Activated T-cell treated with anti-CD3 and anti-CD28 coated beads for 48 hours (primary cell): ENCODE measurements at places on chromosomes 7 and 10.

DNA sequence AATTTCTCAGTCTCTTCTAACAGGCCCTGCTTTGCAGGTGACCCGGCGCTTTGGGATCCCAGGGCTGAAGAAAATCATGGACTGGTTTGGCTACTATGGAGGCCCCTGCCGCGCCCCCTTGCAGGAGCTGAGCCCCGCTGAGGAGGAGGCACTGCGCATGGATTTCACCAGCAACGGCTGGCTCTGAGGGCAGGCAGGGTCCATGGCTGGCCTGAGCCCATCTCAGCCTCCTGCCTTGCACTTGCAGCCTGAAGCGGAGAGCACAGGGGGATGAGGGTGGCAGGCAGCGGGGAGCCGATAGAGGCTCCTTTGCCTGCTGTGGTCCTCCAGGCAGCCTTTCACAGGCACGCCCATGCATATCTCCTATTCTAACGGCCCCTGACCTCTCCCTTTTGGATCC lies 21.8 kb downstream of the MORN4 start:
- DNase-seq, result no peak

DNA sequence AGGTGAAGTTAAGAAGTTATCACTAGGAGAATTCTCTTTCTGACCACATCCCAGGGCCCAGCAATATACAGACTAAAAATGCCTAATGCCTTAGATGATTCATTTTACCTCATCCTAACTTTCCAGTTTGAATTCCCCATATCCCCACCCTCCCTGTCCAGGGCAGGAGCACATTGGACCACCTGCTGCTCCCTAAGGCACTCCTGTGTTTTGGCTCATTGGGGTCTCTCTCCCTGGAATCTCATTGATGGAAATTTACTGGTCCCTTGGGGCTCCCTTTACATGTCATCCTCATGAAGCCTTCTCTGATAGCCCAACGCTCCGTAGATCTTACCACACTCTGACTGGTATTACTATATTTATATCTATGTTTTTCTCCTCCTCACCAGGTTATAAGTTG lies 2.7 kb downstream of the IL2RA start:
- no peak for DNase-seq

- DNase-seq, result no peak
Measured at GRCh38 chr7:136062625-136063325, 85.6 kb upstream of the MTPN start.

GRCh38 chr10:21726601-21727225 lies 192.7 kb downstream of the MLLT10 start:
- no peak for DNase-seq

GRCh38 chr7:113562801-113563200 lies 356.0 kb downstream of the PPP1R3A start:
- DNase-seq, result no peak

DNA sequence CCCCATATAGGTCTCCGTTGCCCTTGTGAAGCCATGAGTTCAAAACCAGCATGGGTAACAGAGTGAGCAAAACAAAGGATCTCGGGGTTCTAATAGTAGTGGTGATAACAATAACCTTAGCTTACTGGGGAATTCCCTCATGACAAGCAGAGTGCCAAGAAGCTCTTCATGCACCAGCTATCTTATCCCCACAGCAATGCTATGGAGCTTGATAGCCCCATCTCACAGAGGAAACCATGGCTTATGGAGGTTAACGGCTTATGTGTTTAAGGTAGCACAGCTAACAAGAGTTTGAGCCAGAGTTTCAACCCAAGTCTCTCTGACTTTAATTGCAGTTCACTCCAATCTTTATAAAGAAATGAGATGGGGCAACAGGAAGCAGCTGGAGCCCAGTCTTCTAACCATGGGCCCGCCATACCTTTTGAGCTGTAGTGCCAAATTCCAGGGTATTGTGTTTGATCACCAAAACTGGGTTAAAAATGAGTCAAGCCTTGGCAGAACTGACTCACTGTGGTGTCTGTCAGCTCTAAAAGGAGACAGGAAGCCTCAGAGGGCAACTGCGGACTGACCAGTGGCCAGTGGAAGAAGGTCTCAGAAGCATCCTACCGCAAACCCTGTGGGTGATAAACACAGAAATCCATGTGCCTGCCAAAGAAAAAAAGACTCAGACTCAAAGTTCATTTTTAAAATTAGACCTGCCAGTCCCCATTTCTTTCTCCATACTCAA lies 16.5 kb upstream of the PLAU start:
- no peak for DNase-seq

GRCh38 chr10:109912335-109913281 lies 10.7 kb downstream of the XPNPEP1 start:
- DNase-seq, result no peak
